DMS79 treated with DMSO at 0.1 percent for 48 hours (cell line): ENCODE measurements at places on chromosomes 3 and 15.

GRCh38 chr3:113055201-113055600 is 64.4 kb downstream of the GTPBP8 start:
- DNase-seq: no peak

- DNase-seq: peak; percentile 97
Observed at GRCh38 chr3:176867681-176868663, 329.3 kb downstream of the TBL1XR1 start.

- no peak for DNase-seq
Observed at GRCh38 chr15:59453474-59454215, 15.7 kb downstream of the FAM81A start.

GRCh38 chr3:191634902-191635301 is 173.9 kb downstream of the PYDC2 start:
- DNase-seq: no peak

GRCh38 chr3:74139648-74140047 is 474.8 kb downstream of the CNTN3 start:
- DNase-seq: no peak

DNA sequence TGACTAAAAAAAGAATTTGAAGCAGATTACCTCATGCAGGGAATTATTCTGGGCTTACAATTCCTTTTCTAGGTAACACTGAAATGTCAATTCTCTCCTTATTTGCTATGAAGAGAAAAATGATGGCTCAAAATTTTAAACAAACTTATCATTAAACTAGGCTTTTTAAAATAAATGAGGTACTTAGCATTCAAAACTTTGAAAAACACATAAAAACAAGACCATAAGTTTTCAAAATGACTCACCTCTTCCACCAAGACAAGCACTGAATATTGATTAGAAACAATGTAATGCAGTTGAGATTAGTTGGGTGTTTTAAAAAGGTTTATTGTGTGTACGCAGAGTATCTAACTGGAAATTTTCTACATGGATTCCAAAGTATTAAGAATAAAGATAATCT is 154.6 kb downstream of the ADAM10 start:
- no peak for DNase-seq

DNA sequence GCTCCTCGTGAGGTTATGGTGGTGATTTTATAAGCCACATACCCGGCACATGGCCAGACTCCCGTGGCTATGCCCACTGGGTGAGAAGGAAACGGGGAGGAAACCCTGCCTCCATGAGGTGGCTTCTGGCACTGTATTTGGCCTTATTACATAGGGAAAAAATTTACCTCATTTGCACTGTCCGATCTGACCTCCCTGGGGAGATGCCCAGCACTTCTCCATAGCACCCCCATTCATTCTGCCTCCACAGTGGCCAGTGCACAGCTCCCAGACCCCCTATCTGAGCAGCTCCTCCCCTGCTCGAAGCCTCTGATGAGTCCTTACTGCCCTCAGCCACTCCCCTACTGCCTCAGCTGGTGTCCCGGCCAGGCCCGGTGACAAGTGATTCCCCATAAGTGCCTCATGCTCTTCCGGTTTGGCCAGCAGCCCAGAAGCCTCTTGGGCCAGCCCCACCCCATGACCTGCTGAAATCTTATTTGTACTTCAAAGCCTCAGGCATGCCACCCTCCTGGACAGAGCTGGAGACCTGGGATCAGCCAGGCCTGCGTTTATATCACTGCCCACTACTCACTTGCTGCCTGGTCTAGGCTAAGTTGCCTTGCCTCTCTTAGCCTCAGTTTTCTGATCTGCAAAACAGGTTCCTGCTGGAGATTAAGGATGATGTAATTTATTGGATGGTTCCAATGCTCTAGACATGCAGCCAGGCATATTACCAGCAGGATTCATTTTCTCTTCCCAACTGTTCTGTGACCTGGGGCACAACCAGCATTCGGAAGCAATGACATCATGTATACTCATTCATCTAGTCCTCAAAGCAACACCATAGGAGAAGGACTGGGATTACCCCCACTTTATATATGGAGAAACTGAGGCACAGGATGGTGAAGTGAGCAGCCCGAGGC is 30.6 kb upstream of the SLC6A6 start:
- DNase-seq: peak; percentile 84

DNA sequence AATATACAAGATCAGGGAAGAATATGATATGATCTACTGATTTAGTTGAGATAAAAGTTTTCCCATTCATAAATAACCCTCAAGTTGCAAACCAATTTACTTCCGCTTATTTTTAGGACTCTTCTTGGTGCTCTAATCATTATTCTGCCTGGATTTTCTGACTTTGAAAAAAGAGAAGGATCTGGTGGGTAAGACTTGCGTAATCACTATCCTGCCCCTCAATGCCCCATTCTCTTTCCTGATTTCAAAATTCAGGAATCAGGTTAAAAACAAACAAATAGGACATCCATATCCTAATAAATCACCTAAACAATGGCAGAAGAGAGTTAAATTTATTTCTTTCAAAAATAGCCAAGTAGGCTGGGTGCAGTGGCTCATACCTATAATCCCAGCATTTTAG is 127.5 kb downstream of the CLASP2 start:
- DNase-seq: no peak

GRCh38 chr15:61196711-61197586 is 32.2 kb downstream of the RORA start:
- DNase-seq: no peak

- DNase-seq: no peak
Observed at GRCh38 chr15:75830910-75831805, 12.1 kb upstream of the UBE2Q2 start.

GRCh38 chr3:99967796-99968195 is 146.5 kb downstream of the FILIP1L start:
- no peak for DNase-seq

DNA sequence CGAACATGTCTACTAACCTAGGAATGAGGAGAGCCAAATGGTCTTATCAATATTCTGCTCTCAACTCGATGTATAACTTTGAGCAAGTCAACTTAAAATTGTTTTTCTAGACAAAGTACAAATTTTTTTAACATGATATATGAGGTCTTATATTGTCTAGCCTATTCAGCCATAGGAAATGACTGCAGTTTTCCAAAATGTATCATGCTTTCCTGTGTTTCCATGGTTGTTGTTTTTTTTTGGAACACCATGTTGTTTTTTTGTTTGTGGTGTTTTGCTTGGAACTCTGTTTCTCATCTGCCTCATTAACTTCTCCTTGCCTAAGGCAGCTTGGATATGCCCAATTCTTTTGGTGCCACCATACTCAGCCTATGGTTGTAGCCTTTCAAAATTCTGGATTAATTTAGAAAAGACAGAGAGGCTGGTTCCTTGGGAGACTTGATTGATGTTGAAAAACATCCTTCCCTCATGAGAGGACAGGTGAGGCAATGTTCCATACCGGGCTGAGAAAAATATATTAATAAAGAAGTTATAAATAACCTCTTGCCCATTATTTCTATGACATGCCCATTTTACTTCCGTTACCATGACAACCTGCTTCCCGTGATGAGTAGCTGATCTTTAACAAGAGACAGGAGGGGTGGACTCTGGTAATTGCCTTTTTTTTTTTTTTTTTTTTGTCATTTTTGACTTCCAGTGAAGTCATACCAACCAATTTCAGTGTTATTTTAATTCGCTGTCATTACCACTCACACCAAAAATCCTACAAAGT is 687.9 kb upstream of the GRM7 start:
- no peak for DNase-seq

DNA sequence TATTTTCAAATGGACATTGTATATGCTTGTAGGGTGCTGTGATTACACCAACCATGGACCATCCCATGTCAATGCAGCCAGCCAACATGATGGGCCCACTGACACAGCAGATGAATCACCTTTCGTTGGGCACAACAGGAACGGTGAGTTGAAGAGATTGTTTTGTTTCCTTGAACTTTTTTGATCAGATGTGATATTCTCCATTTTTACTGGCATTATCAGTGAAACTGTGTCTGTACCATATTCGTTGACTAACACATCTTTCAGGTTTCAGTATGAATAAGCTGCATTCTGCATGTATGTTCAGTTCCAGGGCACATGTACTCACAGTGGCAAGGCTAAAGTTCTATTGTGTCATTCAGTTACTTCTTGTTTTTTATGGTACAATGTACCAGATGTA is 655.2 kb downstream of the RBMS3 start:
- no peak for DNase-seq

DNA sequence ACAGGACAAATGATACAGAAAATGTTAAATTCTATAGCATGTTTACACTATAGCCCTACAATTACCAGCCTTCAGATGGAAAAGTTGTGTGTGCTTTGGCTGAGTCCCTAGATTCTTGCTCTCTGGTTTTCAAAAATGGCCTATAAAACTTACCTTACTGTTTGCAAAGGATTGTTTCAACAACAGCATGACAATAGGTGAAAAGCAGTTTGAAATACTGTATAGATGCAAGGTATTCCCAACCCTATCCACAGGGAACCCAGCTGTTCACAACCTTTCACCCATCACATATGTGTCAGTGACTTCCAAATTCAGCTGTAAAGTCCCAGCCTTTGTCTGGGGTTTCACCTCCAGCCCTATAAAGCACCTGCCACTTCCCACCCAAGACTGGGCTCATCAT is 97.3 kb downstream of the NEK10 start:
- no peak for DNase-seq

- no peak for DNase-seq
Observed at GRCh38 chr3:49896345-49896744, 7.3 kb downstream of the MST1R start.

DNA sequence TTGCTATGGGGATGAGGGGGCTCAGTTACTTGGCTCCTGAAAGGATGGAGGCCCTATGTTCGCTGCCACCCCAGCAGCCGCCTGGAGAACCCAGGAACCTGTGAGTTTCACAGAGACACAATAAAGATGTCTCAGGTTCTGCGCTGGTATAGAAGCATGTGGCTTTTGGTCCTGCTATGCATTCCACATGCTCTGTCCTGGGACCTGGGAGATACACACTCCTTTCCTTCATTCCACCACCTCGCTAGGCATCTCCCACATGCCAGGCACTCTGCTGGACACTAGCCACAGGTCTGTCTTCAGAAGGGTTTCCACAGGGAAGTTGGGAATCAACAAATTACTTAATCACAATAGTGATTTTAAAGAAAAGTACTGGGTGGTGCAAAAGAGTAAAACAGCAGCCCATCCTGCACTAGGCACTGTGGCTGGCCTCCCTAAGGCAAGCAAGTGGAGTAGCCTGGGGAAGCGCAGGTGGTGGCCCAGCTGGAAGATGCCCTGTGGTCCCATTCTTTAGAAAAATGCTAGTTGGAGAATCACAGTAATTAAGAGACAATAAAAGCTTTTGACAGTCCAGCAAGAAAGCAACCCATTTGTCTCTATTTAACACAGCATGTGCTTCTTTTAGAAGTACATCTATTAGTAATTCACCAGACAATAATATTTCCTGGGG is 408.9 kb upstream of the WNT5A start:
- no peak for DNase-seq

DNA sequence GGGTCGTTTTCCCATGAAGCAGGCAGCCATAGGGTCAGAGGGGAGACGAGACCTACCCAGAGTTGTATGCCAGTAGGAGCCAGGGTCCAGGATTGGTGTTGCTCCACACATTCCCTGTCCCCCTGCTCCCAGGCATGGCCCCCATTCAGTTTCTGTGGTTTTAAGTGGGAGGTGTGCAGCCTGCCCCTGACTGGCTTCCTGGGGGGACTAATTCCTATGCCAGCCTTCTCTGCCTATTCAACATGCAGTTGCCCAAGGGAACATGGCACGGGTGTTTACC is 126.3 kb downstream of the EEFSEC start:
- DNase-seq: no peak

DNA sequence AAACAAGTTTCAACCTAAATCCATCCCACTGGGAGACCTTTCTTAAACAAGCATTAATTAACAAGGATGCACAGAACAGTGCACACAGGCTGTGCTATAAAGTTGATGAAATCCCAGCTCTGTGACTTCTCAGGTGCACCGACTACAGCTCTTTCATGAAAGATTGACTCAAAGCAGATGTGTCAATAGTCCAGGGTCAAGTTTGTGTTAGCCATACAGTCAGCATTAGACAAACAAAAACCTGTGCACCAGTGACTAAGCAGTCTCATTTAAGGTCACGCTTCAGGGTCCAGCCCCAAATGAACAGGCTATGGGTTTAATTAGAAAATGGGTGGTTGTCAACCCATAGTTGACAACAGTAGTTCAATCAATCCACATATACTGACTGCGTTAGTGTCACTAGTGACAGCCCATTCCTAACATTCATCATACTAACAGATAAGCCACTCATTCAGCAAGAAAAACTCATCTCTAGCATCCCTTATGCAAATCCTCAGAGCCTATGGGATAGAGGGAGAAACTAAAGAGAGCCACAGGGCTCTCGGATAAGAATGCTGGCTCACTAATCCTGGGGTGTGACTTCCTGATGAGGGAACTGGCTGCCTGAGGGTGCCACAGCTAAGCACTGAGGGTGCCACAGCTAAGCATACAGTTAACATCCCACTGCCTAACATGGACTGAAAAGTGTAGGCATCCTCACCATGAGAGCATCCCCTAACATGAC is 84.1 kb downstream of the WNT5A start:
- no peak for DNase-seq

DNA sequence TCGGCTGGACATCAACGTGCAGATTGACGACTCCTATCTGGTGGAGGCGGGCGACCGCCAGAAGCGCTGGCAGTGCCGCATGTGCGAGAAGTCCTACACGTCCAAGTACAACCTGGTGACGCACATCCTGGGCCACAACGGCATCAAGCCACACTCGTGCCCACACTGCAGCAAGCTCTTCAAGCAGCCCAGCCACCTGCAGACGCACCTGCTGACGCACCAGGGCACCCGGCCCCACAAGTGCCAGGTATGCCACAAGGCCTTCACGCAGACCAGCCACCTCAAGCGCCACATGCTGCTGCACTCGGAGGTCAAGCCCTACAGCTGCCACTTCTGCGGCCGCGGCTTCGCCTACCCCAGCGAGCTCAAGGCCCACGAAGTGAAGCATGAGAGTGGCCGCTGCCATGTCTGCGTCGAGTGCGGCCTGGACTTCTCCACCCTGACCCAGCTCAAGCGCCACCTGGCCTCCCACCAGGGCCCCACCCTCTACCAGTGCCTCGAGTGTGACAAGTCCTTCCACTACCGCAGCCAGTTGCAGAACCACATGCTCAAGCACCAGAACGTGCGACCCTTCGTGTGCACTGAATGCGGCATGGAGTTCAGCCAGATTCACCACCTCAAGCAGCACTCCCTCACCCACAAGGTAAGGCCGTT is 34.2 kb downstream of the IDH2 start:
- no peak for DNase-seq

- no peak for DNase-seq
Observed at GRCh38 chr3:187082758-187083375, 56.4 kb downstream of the RPL39L start.
